Esophagus squamous epithelium (tissue), 5 donors: ENCODE measurements at places on chromosomes 2 and 18. TPM values are rescaled to one million over a fixed set of nuclear protein-coding genes. Genes with fewer than 3 reads are reported as not detected.

- no peaks in the 10 kb centered on the region for H3K27me3 ChIP-seq
- no peak for DNase-seq
- no peak overlapping the region for H3K27ac ChIP-seq
- H3K36me3 ChIP-seq, result no peaks in the 10 kb centered on the region
Measured at GRCh38 chr2:171566057-171566456, 43.8 kb downstream of the CYBRD1 start.

DNA sequence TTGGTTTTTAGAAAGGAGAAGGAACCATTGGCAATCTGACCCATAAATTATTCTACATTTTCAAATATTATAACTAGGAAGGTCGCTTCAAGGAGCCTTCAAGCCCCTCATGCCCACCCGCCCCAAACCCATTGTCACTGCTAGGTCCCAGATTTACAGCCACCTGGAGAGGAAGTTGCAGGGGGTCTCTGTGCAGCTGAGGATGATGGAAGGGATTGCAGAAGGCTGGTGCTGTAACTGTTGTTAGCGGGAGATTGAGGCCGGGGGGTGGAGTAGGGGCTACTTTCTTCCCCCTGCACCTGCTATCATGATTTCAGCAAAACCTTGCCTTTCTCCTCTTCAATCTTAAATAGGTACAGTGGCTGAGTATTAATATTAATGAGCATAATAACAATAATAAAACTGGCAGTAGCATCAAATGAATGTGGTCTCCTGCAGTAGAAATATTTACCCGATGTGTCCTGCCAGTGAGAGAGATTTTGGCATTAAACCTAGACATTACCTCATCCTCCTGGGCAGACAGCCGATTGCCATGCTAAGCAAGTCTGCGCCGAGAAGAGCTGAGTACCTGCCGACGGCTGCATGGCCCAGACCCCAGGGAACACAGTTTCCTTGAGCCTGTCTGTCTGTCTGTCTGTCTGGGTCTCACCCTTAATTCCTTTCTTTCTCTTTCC is 225.4 kb downstream of the FAM210A start:
- H3K27me3 ChIP-seq, result no peaks in the 10 kb centered on the region
- H3K4me1 ChIP-seq, result peaks cover 19% of the 10 kb centered on the region
- H3K36me3 ChIP-seq, result no peaks in the 10 kb centered on the region
- H3K4me3 ChIP-seq, result no peak overlapping the region

Gene LOXHD1
- total RNA-seq, result not detected

- no peak overlapping the region for H3K27ac ChIP-seq
- H3K36me3 ChIP-seq, result no peaks in the 10 kb centered on the region
- DNase-seq, result no peak
Measured at GRCh38 chr2:210752532-210752931, 196.1 kb downstream of the CPS1 start.

DNA sequence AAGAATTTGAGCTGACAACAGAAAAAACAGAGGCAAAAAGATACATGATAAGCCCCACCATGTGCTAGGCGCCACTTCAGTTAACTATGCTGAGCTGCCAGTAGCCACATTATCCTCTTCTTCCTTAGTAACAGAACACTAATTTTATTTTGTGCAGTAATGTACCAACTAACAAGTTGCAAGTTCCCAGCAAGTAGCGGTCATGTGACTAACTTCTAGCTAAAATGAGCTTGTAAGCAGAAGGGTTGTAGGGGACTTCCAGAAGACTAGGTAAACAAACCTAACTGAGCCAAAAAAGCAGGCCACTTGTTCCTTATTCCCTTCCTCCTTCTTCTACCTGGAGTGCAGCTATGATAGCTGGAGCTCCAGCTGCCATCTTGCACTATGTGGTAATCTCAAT is 75.5 kb downstream of the DTNB start:
- no peak overlapping the region for H3K27ac ChIP-seq
- H3K36me3 ChIP-seq, result peaks cover 3% of the 10 kb centered on the region
- no peaks in the 10 kb centered on the region for H3K4me1 ChIP-seq

DNA sequence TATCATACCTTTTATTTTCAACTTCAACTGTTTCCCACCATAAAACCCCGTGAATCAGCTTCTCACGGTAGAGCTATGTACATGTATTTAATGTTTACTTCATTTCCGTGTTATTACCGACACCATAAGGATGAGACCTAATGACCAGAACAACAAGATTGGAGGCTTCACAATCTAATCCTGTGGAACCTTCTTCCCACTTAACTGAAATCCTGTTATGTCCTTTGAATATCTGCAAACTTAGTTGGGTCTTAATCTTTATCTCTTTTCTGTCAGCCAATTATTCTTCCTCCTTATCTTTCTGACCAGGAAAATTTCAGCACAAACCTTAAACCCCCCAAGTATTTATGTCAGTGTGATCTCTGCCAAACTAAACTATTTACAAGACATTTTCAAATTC is 214.4 kb downstream of the TMX3 start:
- no peaks in the 10 kb centered on the region for H3K36me3 ChIP-seq
- no peaks in the 10 kb centered on the region for H3K4me1 ChIP-seq
- no peak overlapping the region for H3K27ac ChIP-seq

GRCh38 chr2:30362468-30363081 is 84.5 kb upstream of the LCLAT1 start:
- peaks cover 11% of the 10 kb centered on the region for H3K4me1 ChIP-seq
- DNase-seq, result no peak
- no peaks in the 10 kb centered on the region for H3K27me3 ChIP-seq
- H3K27ac ChIP-seq, result peak overlapping the region; percentile 35
- no peak overlapping the region for H3K4me3 ChIP-seq
- no peaks in the 10 kb centered on the region for H3K36me3 ChIP-seq

- H3K36me3 ChIP-seq, result no peaks in the 10 kb centered on the region
- H3K4me3 ChIP-seq, result no peak overlapping the region
- H3K27me3 ChIP-seq, result no peaks in the 10 kb centered on the region
- no peaks in the 10 kb centered on the region for H3K4me1 ChIP-seq
- DNase-seq, result no peak
Measured at GRCh38 chr2:219736209-219736608, 108.8 kb downstream of the SLC4A3 start.

- H3K27me3 ChIP-seq, result no peaks in the 10 kb centered on the region
- no peaks in the 10 kb centered on the region for H3K36me3 ChIP-seq
- DNase-seq, result no peak
- peaks cover 5% of the 10 kb centered on the region for H3K4me1 ChIP-seq
- no peak overlapping the region for H3K27ac ChIP-seq
- no peak overlapping the region for H3K4me3 ChIP-seq
Measured at GRCh38 chr2:48345176-48345575, 184.8 kb upstream of the STON1 start.

Gene VIT
- 4.5 TPM for total RNA-seq

Gene RNF152
- 9.1 TPM for total RNA-seq

DNA sequence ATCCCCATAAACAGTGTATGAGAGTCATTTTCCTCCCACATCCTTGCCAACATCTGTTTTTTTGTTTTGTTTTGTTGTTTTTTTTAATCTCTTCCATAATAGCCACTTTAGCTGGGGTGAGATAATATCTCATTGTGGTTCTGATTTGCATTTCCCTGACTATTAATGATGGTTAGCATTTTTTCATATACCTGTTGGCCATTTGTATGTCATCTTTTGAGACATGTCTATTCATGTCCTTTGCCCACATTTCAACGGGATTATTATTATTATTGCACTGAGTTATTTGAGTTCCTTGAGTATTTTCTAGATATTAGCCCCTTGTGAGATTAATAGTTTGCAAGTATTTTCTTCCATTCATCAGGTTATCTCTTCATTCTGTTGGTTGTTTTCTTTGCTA is 223.3 kb downstream of the LPIN1 start:
- H3K27ac ChIP-seq, result no peak overlapping the region
- no peak for DNase-seq
- no peaks in the 10 kb centered on the region for H3K36me3 ChIP-seq
- no peak overlapping the region for H3K4me3 ChIP-seq

GRCh38 chr2:24365826-24366225 is 5.5 kb upstream of the ITSN2 start:
- no peak overlapping the region for H3K4me3 ChIP-seq
- no peaks in the 10 kb centered on the region for H3K27me3 ChIP-seq
- H3K36me3 ChIP-seq, result no peaks in the 10 kb centered on the region
- peak overlapping the region; percentile 80 for H3K27ac ChIP-seq
- peaks cover 21% of the 10 kb centered on the region for H3K4me1 ChIP-seq
- DNase-seq, result no peak

DNA sequence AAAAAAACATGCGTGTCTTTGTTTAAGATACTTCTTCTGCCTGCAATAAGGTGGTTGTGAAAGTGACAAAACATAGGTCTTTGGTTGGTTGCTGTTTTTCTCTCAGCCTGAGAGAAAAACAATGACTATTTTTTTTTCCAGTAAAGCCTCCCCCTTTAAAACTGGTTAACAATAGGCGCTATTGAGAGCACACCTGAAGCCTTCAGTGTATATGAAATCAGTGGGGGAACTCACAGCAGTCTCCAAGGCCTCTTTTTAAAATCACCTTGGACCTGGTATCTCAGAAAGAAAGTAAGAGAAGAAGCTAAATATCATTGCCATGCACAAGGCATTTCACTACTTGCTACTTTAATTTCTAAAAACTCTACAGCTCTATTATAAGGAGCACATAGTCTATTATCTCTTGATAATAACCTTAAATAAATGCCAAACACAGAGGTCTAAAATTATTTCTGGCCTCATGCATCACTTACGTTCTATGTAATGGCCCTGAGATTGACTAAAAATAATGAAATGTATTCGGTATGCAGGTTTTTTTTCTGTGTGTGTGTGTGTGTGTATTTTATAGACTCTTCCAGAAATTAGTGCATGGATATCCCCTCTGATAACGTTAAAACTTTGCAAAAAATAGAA is 544.4 kb downstream of the TDRD15 start:
- H3K36me3 ChIP-seq, result no peaks in the 10 kb centered on the region
- H3K27me3 ChIP-seq, result no peaks in the 10 kb centered on the region
- H3K4me1 ChIP-seq, result no peaks in the 10 kb centered on the region
- no peak overlapping the region for H3K4me3 ChIP-seq

- no peaks in the 10 kb centered on the region for H3K27me3 ChIP-seq
- peak overlapping the region; percentile 57 for H3K27ac ChIP-seq
- H3K4me3 ChIP-seq, result no peak overlapping the region
- DNase-seq, result no peak
- peaks cover 36% of the 10 kb centered on the region for H3K4me1 ChIP-seq
Measured at GRCh38 chr2:28639836-28640235, 111.8 kb upstream of the PPP1CB start.

DNA sequence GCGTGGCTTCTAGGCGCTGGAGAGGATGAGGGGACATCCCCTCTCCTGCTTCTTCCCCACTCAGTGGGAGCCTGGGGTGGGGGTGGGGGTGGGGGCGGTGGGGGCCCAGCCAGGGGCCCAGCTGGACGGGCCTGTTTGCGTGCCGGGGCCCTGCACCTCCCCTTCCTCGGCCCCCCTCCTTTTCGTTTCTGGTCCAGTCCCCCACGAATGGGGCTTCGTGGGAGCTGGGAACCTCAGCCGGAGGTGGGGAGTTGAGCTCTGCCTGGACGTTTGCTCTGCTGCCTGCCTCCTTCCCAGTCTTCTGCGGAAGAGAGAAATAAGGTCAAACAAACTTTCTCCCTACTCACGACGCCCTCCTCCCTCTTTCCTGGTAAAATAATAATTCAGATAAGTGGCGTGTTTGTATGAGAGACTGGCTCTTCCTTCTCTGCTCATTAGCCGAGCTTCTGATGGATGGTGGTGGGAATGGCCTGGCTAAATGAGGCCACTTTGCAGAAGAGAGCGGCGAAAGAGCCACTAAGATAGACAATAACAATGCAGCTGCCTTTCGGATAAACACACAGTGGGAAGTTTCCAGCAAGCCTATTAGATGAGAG is 782 bp downstream of the MTA3 start:
- peaks cover 36% of the 10 kb centered on the region for H3K36me3 ChIP-seq
- H3K27ac ChIP-seq, result peak overlapping the region; percentile 94
- H3K4me3 ChIP-seq, result peak overlapping the region; percentile 72
- H3K4me1 ChIP-seq, result peaks cover 9% of the 10 kb centered on the region
- no peak for DNase-seq
- H3K27me3 ChIP-seq, result no peaks in the 10 kb centered on the region

DNA sequence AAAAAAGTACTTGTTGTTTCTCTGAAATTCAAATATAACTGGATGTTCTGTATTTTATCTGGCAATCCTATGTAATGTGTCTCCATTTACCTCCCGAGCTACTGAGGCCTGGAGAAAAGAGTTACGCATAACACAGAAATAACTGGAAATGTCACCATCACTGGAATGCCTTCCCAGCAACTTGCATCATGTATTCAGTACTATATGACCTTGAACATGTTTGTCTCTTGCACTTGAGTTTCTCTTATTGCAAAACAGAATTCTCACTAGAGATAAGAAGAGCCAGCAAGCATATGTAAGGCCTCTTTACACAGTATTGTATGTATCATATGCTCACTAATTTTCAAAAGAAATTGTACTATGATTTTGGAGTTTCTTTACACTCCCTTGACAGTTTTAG is 99.6 kb upstream of the CTAGE1 start:
- DNase-seq, result no peak
- H3K36me3 ChIP-seq, result no peaks in the 10 kb centered on the region
- no peaks in the 10 kb centered on the region for H3K4me1 ChIP-seq
- H3K27me3 ChIP-seq, result no peaks in the 10 kb centered on the region

DNA sequence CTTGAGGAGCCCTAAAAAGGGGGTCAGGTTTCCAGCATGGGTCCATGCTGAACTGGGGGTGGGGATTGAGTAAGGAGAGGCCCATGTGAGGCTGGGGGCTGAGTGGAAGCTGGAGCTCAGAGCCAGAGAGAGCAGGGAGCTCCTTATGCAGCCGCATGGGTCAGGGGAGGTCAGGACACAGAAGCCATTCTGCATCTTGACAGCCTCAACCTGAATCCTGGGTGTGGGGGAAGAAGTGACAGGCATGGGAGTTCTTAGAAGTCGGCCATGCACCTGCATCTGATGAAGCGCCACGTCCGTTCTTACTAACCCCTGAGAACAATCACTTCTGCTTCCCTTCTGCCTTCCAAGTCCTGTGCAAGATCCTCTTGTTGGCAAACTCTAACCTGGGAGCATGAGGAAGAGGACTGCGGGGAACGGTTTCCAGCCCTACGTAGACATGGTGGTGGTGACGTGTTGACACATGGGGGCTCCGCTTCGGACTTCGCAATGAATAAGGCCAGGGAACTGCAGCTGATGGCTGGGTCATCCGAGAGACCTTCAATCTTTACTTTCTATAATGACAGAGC is 22.3 kb downstream of the GNLY start:
- H3K27ac ChIP-seq, result no peak overlapping the region
- no peak overlapping the region for H3K4me3 ChIP-seq
- no peaks in the 10 kb centered on the region for H3K27me3 ChIP-seq
- H3K4me1 ChIP-seq, result peaks cover 6% of the 10 kb centered on the region
- no peaks in the 10 kb centered on the region for H3K36me3 ChIP-seq

GRCh38 chr2:240383871-240384700 is 51.4 kb upstream of the GPC1 start:
- no peak overlapping the region for H3K27ac ChIP-seq
- no peaks in the 10 kb centered on the region for H3K36me3 ChIP-seq
- no peaks in the 10 kb centered on the region for H3K27me3 ChIP-seq
- no peak overlapping the region for H3K4me3 ChIP-seq
- no peaks in the 10 kb centered on the region for H3K4me1 ChIP-seq

Gene CD28
- 0.82 TPM for total RNA-seq

GRCh38 chr2:157441072-157441454 is 2.8 kb downstream of the CYTIP start:
- H3K27ac ChIP-seq, result peak overlapping the region; percentile 67
- peak overlapping the region; percentile 34 for H3K4me3 ChIP-seq
- no peaks in the 10 kb centered on the region for H3K4me1 ChIP-seq
- H3K27me3 ChIP-seq, result no peaks in the 10 kb centered on the region
- no peaks in the 10 kb centered on the region for H3K36me3 ChIP-seq

GRCh38 chr2:237529452-237530402 is 36.6 kb upstream of the PRLH start:
- H3K4me1 ChIP-seq, result no peaks in the 10 kb centered on the region
- no peaks in the 10 kb centered on the region for H3K36me3 ChIP-seq
- no peak overlapping the region for H3K4me3 ChIP-seq
- H3K27ac ChIP-seq, result no peak overlapping the region
